Erythroblast (primary cell): ENCODE measurements at places on chromosomes 16 and 17.

DNA sequence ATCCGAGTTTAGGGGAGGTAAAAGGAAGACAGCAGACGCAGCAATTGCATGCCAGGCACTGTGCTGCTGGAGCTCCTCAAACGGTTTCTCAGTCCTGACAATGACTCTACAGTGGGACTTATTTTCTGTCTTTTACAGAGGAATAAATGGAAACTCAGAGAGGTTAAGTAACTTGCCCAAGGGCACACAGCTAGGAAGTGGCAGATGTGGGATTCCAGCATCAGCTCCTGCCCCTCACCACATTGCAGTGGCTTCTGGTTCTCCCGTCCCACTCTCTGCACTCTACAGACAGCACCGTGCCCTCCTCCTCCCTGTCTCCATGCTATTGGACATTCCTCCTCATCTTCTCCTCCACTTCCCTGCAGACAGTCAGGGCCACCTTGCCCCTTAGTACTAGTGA, 74.2 kb upstream of the KSR1 start:
- DNase-seq, result no peak

DNA sequence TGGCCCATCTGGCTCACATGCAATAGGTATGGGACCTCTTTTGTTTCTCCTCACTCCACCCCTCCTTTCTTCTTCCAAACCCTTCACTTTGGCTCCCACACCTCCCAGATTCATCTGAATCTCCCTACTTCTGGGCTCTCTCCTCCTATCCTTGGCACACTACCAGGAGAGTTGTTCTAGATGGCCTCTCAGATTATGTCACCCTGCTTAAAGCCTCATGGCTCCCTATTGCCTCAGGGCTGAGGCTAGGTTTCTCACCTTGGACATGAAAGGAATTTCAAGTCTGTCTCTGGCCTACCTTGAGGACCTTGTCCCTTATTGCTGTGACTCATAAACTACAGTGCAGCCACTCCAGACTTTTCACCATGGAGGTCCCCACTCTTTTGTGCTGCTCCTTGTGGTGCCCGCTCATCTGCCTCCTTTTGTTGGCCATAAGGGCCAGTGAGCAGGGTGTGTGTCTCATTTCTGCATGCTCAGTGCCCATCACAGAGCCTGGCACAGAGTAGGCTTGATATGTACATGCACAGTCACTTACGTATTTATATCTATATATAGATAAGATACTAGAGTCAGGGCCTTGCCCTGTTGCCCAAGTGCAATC, 1.0 kb upstream of the MFAP4 start:
- peak; percentile 53 for DNase-seq

DNA sequence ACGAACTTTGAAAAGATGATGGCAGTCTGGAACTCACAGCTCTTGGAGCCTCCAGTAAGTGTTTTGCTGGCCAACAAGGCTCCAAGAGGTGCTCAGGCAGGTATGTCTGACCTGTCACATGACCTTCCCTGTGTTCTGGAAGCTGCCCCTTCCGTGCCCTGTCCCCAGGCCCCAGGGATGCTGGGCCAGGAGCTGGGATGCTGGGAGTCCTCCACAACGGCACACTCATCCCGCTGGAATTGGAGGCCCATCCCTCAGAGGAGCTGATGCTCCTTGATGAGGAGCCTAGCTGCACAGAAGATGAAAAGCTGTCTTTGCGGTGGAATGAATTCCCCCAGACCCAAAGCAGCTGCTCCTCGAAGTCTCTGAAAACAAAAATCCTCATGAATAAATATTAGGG, 47.8 kb downstream of the HOXB1 start:
- DNase-seq, result no peak

DNA sequence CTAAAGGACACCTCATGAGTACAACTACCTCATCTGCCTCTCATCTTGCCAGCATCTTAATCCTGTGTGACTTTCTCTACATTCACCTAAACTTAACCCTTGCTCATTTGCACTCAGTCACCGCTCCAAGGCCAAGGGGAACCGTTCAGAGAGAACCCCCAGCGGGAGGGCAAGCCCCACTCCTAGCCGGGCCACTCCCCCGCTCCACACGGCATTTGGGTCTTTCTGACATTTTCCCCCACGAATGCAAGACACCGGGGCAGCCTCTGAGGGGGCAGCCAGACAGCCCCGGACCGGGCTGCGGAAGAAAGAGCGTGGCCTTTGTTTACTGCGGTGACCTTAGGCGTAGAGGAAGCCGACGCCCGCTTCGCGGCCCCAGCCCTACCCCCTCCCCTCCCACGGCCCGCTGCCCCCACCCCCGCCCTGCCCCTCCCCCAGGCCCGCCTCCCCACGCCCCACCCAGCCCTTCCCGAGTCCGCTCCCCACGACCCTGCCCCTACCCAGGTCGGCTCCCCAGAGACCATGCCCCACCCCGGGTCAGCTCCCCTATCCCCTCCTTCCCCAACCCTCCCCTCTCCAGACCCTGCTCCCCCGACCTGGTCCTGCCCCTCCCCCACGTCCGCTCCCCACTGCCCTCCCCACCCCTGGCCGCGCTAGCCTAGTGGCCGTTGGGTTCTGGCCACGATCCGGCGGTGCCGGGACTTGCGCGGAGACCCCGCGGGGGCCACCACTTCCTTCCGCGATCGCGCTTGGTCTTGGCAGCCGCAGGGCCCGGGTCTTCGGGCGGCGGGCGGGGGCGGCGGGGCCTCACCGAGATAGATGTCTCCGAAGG, 789 bp downstream of the CSNK1D start:
- DNase-seq, result peak; percentile 75

GRCh38 chr16:52308051-52308450, 238.9 kb downstream of the TOX3 start:
- DNase-seq, result no peak

DNA sequence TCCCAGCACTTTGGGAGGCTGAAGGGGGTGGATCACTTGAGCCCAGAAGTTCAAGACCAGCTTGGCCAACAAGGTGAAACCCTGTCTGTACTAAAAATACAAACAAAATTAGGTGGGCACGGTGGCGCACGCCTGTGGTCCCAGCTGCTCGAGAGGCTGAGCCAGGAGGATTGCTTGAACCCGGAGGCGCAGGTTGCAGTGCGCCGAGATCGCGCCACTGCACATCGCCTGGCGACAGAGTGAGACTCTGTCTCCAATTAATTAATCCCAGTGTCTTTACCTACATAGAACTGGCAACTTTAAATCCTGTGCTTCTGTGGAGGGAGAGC, 1.5 kb upstream of the ELOB start:
- DNase-seq, result no peak

DNA sequence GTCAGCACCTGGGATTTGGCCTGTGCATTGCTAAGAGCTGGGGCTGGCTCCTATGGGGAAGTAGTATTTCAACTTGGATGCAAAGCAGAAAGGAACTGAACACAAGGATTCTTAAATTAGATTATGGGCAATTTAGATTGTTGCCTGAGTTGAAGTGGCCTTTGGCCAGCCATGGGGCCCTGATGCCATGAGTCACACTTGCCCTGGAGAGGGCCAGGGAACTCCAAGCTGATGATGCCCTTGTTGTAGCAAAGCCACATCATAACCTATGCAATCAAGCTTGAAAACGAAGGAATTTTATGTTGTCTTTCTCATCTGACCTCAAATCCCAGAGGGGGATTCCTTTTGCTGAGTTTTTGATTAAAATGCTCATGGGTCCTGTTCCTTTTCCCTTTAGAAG, 3.9 kb upstream of the SPATA32 start:
- DNase-seq, result no peak

- DNase-seq, result no peak
These were observed 1.8 kb downstream of the ZNF48 start for GRCh38 chr16:30397056-30397455.

DNA sequence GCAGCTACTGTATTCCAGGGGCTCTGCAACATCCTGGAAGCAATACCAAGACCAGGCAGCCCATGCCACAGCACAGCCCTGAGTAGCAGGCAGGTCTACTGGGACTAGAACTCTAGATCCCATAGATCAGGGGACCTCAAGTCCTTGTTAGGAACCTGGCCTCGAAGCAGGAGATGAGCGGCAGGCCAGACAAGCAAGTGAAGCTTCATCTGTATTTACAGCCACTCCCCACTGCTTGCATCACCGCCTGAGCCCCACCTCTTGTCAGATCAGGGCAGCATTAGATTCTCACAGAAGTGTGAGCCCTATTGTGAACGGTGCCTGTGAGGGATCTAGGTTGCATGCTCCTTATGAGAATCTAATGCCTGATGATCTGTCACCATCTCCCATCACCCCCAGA, 295.7 kb upstream of the TNRC6C start:
- peak; percentile 9 for DNase-seq

DNA sequence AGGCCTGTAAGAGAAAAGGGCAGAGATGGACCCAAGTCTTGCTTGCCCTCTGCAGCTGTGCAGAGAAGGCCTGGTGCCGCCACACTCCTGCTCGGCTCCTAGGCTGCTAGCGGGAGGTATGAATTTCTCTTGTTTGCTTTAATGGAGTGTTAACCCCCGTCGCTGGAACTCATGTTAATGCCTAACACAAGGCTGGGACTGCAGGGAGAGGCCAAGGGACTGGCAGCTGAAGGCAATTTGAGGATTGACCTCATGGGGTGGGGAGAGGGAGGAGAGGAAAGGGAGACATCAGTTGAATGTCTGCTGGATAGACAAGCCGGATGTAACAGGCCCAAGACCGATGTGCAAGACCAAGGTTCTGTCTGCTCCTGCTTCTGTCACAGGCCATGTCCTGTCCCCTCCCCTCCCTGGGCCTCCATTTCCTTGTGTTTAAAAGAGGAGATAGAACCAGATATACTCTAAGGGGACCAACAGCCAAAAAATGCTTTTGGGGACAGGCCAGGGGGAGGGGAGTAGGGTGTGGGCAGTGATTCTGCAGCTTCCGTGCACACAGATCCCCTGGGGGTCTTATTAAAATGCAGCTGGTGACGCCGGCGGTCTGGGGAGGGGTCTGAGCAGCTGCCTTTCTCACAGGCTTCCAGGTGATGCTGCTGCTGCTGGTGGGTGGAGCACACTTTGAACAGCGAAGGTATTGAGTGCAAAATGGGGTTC, 46.7 kb upstream of the TBX2 start:
- no peak for DNase-seq

GRCh38 chr17:76897023-76897422, 28.8 kb downstream of the MGAT5B start:
- DNase-seq, result no peak

- DNase-seq, result no peak
These were observed 51.1 kb upstream of the FOXF1 start for GRCh38 chr16:86459266-86459665.

DNA sequence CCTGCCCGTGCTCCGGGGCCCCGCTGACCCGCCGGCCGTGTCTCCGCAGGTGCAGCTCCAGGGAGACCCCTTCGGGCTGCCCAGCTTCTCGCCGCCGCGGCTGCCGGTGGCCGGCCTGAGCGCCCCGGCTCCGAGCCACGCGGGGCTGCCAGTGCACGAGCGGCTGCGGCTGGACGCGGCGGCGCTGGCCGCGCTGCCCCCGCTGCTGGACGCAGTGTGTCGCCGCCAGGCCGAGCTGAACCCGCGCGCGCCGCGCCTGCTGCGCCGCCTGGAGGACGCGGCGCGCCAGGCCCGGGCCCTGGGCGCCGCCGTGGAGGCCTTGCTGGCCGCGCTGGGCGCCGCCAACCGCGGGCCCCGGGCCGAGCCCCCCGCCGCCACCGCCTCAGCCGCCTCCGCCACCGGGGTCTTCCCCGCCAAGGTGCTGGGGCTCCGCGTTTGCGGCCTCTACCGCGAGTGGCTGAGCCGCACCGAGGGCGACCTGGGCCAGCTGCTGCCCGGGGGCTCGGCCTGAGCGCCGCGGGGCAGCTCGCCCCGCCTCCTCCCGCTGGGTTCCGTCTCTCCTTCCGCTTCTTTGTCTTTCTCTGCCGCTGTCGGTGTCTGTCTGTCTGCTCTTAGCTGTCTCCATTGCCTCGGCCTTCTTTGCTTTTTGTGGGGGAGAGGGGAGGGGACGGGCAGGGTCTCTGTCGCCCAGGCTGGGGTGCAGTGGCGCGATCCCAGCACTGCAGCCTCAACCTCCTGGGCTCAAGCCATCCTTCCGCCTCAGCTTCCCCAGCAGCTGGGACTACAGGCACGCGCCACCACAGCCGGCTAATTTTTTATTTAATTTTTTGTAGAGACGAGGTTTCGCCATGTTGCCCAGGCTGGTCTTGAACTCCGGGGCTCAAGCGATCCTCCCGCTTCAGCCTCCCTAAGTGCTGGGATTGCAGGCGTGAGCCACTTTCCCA, 5.9 kb downstream of the CTF1 start:
- DNase-seq, result peak; percentile 85

DNA sequence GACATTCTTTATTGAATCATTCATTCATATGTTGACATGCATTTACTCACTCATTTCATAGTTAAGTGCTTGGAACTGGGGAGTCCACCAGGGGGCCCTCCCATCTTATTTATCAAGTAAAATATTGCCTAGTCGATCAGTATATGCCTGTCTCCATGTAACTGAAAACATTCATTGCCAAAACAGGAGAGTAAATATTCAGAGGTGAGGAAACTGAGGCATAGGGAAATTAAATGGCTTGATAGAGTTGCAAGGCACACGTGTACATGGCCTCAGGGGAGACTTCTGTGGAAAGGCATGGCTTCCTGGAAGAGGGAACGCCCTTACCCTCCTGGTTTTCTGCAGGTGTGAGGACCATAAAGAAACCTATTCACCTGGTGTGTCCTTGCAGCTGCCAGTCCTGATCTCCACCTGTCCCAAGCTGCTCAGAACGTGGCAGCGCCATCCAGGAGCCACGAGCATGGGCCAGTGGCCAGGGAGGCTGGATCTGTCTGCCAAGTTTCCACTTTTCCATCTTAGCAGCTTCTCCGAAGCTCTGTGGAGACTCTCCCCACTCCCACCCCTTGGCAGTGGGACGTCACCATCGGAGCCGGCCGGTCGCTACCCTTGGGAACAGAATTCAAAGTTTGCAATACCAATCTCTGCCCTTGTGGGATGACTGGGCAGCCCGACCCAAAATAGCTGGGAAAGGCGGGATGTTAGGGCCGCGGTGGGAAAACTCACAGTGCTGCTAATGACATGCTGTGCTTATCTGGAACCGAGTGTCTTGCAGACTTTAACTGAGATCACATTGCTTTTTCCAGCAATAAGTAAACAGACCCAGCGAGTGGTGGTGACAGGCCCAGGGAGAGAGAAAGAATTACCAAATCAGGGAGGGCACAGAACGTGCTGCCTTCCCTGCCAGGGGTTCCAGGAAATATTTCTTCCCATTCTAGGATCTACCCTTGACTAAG, 4.1 kb upstream of the C1QTNF1 start:
- DNase-seq, result peak; percentile 65

DNA sequence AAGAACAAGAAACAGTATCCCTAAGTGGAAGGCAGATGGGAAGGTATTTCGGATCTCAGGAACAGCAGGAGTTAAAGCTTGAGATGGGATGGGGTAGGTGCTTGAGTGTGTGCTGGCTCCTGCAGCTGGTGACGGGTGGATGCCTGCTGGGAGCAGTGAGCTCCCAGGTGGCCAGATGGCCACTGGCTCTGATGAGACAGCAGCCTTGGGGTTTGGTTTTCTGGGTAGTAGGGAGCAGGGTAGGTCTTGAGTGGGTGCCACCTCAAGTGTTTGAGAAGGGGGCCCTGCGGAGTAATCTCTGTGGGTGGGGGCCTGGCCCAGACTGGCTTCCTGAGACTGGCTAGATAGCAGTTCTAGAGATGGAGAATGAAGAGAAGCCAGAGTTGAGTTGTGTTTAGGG, 10.3 kb downstream of the EPN2 start:
- DNase-seq, result peak; percentile 60

- no peak for DNase-seq
These were observed 40.0 kb downstream of the IL21R start for GRCh38 chr16:27441998-27442397.

- no peak for DNase-seq
These were observed 301.9 kb downstream of the SOX9 start for GRCh38 chr17:72422505-72423285.
